ENCODE measurements at places on chromosomes 6 and 20.

DNA sequence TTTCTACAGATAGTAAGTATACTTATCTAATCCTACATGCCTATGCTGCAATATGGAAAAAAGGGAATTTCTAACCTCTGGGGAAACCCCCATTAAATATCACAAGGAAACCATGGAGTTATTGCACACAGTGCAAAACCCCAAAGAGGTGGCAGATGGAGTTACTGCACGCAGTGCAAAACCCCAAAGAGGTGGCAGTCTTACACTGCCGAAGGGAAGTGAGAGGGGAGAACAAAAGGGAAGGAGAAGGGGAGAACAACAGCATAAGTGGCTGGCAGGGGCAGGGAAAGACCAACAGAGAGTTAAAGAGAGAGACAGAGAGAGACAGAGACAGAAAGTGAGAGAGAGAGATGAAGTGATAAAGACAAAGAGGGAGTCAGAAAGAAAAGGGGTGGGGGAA lies 43.8 kb upstream of the EIF2S2 start:
- peak; percentile 48 for DNase-seq

DNA sequence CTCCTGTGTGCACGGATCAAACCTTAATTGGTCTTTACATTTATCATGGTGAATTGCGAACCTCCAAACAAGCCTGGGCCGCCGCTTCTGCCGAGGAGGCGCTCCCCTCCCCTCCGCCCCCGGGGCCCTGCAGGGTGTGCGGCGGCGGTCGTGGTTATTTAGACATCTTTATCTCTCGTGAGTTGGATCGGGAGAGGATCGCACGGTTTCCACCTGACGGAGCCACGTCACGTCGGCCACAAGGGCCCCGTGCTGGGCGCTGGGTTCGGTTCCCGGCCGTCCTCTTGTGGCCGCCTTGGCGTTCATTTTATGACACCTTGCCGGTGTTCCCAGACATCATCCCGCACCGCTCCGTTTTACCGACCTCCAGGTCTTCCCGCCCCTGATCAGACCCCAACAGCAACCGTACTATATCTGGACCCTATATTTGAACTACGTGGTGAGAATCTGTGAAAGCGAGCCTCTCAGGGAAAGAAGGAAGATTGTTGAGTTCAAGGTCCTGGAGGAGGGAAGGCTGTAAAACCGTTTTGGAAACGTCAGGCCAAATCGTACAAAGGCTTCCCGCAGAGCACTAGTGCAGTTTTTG lies 1.3 kb upstream of the CNR1 start:
- peak; percentile 45 for DNase-seq

DNA sequence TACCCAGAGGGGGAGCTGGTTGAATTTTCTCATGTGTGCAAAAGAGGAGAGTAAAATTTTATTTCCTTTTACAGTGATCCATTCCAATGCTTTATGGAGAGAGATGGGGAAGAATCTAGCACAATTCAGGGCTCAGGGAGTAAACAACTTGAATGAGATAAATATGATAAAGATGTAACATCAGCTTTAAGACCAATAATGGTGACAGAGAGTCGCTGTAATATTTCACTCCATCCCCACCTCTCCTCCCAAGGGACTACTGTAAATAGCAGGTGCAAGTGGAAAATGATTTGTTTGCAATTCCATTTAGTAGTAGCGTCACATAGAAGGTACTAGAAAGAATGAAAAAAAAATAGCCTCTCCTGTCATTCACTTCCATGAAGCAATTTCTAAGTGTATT lies 4.8 kb downstream of the CRISP3 start:
- no peak for DNase-seq

DNA sequence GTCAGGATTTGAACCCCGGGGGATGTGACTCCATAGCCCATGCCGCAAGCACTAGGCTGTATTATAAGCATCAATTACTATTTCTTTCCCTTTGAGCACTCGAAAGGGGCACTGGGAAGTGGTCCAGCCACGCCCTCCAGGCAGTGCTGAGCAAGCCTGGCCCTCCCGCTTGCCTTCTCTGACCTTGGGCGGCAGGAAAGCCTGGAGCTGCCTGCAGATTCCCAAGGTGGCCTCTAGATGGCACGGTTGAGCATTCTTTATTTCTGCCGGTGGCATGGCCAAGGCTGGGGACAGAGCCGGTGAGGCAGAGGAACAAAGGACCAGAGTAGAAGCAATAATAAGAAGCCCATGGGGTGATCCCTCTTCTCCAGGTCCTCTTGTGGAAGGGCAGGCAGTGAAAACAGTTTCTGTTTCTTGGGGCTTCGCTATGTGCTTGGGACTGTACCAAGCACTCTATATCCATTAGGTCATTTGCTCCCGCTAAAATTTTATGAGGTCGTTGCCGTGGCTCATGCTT lies 32.0 kb downstream of the ARHGAP40 start:
- peak; percentile 60 for DNase-seq

DNA sequence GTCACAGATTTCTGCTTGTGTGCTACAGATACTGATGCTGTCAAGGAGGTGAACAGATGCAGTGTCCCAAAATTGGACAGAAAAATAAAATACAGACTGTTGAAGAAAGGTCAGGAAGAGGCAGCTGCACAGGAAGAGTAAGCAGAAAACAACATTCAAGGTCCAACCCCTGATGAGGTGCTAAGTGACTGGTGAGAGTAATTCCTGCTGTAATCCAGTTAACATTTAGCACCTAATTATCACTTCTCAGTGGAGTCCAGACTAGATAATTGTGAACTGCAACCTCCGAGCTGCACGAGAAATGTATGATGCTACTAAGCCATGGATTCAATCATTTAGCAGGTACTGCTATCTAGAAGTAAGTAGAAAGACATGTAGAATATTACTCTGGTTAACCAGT lies 36.3 kb upstream of the NRSN1 start:
- DNase-seq, result no peak

- DNase-seq, result no peak
Measured at GRCh38 chr6:153862927-153863326, 176.1 kb upstream of the OPRM1 start.

DNA sequence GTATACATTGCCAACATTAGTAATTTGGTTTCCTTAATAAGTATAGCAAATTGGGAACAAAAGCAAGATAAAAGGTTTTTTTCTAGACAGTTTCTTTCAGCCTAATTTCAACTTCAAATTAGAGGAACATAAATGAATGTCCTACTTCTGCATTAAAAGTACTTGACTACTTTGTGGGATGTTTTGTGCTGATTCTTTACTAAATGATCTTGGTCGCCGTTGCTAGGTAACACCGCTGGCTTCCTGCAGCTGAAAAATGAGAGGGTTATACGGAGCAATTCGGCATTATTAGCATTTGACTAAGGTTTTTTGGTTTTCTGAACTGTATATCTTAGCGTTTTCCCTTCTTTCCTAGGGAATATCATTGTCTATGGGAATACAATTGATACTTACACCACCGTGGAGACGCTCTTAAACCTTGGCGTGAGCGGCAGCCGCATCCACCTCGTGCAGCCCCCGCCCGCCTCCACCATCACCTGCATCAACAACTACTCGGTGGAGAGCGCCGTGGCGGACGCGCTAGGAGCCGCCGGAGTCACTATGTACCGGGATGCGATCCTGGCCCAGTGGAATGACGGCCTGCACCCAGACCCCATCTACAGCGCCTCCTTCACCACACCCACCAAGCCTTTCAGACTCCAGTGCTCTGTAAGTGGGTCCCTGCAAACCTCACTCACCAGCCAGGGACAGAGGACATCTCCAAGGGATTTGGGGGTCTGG lies 90.9 kb upstream of the INSM1 start:
- DNase-seq, result peak; percentile 34

DNA sequence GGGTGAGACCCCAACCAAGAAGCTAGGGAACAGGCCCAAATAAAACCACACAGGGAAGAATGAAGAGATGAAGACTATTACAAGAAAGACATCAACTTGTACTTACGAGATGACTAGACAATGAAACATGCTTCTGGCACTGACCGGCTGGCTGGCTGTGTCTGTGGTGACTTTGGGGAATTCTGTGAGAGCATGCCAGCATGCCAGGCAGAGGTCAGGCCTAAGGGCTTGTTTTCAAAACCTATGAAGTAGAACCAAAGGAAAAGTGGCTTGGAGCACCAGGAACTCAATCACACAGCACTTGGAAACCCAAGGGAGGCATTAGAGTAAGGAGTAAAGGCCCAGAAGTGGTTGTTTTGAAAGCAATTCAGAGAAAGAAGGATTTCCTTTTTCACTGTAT lies 28.4 kb upstream of the GSTA3 start:
- no peak for DNase-seq

GRCh38 chr6:4740032-4740431 lies 36.2 kb upstream of the CDYL start:
- DNase-seq, result no peak

DNA sequence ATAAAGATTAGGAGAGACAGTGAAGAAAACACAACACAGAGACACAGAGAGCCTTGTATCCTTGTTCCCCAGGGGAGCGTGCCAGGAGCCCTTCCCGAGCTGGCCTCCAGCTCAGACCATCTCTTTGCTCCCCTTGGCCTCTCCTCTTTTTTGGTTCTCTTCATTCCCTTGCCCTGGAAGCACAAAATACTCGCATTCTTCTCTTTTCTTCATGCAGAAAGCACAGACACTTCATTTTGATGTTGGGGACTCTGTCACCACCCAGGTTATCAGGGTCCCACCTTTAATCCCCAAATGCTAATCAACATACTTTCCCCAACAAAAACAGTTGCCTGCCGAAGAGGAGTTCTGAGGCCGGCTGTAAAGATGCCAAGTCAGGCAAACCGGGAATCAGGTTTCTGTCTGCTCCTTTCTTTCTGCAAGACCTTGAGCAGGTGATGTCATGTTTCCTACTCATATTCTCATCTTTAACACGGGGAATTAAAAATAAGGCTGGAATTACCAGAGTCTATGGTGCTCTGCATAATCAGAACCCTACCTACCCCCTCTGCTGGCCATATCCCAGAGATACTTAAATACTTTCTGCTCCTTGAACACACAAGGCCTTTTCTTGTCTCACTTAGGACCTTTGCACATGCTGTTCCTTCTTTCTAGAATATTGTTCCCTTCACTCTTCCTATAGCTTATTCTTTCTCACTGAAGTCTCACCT lies 21.7 kb downstream of the TGM6 start:
- DNase-seq, result peak; percentile 16

GRCh38 chr6:12033770-12034169 lies 21.7 kb downstream of the HIVEP1 start:
- no peak for DNase-seq

DNA sequence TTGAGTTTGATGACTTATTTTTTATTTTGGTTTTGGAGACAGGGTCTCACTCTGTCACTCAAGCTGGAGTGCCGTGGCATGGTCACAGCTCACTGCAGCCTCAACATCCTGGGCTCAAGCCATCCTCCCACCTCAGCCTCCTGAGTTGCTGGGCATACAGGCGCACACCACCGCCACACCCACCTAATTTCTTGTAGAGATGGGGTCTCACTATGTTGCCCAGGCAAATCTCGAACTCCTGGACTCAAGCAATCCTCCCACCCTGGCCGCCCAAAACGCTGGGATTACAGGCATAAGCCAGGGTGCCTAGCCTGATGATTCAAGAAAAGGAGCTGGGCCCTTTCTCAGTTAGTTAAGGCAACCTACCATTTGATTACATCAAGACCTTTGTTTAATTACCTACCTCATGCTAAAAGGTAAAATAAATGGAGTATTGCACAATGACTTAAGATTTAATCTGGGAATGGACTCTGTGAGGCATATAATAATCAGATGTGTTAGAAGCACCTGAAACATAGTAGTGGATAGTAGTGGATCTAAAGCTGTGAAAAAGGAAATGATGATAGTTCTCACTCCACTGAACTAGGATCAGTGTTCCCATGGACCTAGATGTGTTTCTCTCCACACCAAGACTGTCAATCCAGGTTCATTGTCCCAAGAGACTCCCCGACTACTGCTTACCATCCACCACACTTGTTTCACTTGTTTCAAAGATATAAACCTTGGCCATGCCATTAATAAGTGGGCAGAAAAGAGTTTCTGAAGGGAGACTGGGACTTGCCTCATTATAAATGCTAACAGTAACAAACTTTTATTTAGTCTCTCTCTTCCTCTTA lies 2.1 kb downstream of the TNFRSF21 start:
- no peak for DNase-seq

- DNase-seq, result peak; percentile 58
Measured at GRCh38 chr6:912871-913835, 220.2 kb upstream of the EXOC2 start.

DNA sequence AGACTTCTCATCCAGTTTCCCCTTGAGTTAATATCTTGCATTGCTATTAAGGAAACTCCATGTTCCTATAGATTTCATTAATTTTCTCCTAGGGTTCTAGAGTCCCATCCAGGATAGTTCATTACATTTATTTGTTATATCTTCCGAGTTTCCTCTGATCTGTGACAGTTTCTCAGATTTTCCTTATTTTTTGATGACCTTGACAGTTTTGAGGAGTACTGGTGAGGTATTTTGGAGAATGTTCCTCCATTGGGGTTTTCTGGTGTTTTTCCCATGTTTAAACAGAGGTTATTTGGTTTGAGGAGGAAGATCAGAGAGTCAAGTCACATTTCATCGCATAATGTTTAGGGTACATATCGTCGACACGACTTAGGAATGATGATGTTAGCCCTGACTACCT lies 67.7 kb downstream of the LAMP5 start:
- no peak for DNase-seq

DNA sequence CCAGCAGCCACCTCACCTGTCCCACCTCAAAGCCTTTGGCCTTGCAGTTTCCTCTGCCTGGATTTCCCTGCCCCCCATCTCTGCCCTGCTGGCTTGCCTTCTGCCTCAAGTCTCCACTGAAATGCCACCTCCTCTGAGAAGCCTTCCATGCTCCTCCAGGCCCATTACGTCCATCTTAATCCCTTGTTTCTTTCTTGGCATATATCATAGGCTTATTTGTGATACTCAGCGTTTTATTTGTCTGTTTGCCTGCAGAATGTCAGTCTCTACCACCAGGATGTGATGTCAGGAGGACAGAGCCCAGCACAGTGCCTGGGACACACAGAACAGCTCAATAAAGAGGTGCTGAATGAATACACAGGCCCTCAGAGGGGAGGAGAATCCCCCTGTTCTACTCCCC lies 24.4 kb upstream of the TLDC2 start:
- no peak for DNase-seq

- no peak for DNase-seq
Measured at GRCh38 chr20:34052414-34052813, 58.7 kb downstream of the RALY start.

- DNase-seq, result no peak
Measured at GRCh38 chr6:73796881-73797280, 100.9 kb downstream of the CD109 start.

GRCh38 chr20:2778602-2779321 lies 21.7 kb downstream of the CPXM1 start:
- no peak for DNase-seq

DNA sequence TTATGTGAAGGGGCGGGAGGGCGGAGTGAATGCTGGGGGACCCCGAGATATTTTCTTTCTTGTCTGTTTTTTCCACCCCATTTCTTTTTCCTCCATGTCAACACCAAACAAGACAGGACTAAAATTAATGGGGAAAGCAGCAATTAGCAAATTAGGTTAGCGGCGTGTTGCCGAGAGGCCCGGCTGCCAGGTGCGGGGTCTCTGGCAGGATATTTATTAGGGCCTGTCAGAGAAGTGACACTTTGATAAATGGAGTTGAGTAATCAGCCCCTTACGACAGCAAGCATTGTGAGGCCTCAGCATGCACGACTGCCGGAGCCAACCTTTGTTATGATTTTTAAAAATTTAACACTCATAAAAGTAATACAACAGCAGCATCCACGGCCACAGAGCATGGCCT lies 193.8 kb downstream of the DHX35 start:
- DNase-seq, result no peak

GRCh38 chr20:60512443-60512842 lies 554.2 kb downstream of the CDH26 start:
- DNase-seq, result no peak

- DNase-seq, result no peak
Measured at GRCh38 chr6:159041181-159041580, 3.6 kb downstream of the TAGAP start.

GRCh38 chr6:15464211-15464725 lies 198.6 kb downstream of the DTNBP1 start:
- peak; percentile 11 for DNase-seq

Measured in NCI-H524 (cell line).